ENCODE measurements at places on chromosomes 5 and 9.
A peak's percentile ranks its signal among the peaks of the same experiment; 100 is the strongest.

DNA sequence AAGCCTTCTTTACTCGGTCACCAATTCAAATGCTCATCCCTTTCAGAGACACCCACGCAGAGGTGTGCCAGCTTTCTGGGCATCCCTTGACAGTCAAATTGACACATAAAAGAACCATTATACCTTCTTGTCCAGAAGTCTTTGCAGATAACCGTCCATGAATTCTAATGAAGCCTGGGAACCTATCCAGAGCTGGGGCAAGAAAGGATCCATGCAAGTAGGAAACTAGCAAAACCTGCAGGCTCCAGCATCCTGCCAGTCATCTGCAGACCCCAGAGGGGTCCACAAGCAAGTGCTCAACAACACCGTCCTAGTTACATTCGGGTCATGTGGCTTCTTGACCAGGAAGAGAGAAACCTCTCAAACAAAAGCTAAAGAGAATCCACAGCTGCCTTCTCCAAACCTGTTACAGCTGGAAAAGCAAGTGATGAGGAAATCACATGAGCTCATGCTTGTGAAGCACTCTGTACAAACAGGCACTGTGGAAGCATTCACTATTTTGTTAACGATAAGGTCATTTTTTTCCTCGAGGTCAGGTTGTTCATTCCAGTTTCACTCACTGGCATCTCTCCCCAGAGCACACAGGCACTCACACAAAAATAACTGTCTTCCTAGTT is 80.2 kb upstream of the DMRT1 start:
- DNase-seq = no peak

GRCh38 chr5:15383469-15383868 is 116.5 kb upstream of the FBXL7 start:
- no peak for DNase-seq

- DNase-seq = no peak
Observed at GRCh38 chr5:1405121-1405520, 40.1 kb downstream of the SLC6A3 start.

- DNase-seq = peak; percentile 22
Observed at GRCh38 chr9:128494108-128494745, 10.3 kb upstream of the GLE1 start.

GRCh38 chr9:91884696-91885687 is 65.0 kb downstream of the ROR2 start:
- DNase-seq = no peak

DNA sequence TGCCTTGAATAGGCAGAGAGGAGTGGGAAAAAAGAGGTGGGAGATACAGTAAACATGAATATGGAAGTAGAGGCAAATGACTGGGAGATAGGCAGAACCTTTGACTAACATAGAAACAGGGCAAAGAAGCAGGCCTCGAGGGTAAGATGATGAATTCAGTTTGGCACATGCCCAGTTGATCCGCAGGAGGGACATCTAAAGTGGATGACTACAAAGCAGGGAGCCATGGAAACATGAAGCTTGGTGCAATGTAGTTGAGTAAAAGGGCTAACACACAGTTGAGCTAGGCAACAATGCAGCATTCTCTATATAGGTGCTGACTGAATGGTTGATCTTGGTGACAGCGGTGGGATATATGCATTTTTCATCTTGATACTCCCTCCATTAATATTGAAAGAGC is 253.8 kb downstream of the DMRT2 start:
- no peak for DNase-seq

DNA sequence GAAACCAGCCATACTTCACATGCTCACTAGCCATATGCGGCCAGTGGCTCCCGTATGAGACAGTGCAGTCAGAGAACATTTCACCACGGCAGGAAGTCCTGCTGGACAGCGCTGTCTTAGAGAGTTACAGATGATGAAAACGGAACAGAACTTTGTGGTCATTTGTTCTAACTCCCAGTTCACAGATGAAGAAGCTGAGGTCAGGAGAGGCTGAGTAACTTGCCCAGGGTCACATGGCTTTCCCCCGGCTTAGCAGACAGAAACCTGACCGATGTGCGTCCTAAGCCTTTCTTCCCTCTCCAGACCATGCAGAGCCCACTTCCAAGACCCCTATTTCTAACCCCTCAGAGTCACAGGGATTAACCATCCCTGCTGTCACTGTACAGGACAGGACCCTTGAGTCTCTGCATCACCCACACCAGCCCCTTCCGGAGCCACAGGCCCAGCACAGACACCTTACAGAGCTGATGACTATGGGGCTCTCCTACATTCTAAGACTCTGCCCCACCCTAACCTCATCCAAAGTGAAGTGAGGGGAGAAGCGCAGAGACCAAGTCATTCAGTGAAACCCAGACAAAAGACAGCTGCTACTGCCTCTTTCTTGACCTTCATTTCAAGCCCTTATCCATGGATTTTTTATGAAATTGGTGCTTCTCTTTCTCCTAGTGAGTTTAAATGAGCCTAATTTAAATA is 86.9 kb downstream of the PTPN3 start:
- peak; percentile 46 for DNase-seq

DNA sequence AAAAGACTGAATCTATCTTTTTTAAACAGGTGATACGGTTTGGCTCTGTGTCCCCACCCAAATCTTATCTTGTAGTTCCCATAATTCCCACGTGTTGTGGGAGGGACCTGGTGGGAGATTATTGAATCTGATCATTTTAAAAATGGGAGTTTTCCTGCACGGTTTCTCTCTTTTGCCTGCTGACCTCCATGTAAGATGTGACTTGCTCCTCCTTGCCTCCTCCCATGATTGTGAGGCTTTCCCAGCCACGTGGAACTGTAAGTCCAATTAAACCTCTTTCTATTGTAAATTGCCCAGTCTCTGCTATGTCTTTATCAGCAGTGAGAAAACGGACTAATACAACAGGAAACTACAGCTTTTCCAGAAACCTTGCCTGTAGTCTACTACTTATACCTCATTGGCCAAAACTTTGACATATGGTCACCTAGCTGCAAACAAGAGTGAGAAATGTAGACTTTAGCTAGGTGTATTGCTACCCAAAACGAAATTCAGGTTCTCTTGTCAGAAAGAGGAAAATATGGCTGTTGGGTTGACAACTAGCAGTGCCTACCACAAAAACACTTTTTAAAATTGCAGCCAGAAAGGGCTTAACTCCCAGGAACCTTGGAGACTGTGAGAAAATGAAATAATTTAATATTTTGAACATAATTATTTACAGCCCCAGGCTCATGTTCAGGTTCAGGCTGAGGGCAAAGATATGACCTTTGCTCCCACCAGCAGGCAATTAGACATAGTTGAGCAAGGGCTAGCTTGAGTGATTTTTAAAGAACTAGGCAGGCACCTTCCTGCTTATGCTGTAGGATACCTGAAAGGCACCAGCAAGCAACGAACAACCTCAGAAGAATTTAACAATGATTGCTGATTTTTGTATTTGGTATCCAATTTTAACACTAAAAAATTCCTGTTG is 7.4 kb upstream of the AGGF1 start:
- no peak for DNase-seq

DNA sequence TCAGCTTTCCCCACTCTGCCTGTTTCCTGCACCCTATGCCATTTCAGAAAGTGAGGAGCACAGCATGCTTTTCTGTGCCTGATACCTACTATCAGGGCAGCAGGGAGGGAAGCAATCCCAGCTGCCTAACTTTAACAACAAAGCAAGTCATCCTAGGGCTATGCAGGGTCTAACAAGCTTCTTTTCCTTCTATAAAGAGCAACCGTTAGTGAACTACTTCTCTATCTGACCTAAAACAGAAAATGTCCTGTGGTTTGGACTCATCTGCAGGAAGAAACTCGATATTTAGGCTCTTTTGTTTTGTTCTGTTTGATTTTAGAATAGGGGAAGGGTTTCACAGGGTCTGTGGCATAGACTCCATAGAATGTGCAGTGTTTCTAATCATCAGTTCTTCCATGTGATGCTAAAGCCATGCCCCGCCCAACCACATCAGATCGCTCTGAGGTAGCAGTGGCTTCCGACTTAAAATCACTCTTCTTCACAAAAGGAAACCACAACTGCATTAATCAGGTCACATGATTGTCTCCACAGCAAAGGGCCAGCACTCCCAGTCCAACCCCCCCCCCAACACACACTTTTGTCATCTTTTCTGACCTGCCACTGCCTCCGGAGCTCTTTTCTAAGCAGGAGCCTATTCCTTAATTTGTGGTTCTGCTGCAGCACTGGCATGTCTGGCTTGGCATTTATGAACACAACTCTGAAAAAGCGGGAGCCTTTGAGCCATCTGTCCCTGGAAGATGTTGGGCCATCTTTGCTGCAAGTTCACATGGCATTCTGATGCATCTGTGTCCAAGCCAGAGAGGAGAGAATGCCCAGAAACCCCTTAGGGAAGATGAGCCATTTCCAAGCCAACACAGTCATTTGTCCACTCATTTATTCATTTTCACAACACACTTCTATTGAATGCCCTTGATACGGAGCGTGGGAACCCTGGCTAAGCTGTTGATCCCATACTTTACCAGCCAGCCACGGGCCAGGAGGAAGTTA is 71.6 kb downstream of the CFAP90 start:
- no peak for DNase-seq

- no peak for DNase-seq
Observed at GRCh38 chr5:157481265-157481664, 21.3 kb downstream of the NIPAL4 start.

DNA sequence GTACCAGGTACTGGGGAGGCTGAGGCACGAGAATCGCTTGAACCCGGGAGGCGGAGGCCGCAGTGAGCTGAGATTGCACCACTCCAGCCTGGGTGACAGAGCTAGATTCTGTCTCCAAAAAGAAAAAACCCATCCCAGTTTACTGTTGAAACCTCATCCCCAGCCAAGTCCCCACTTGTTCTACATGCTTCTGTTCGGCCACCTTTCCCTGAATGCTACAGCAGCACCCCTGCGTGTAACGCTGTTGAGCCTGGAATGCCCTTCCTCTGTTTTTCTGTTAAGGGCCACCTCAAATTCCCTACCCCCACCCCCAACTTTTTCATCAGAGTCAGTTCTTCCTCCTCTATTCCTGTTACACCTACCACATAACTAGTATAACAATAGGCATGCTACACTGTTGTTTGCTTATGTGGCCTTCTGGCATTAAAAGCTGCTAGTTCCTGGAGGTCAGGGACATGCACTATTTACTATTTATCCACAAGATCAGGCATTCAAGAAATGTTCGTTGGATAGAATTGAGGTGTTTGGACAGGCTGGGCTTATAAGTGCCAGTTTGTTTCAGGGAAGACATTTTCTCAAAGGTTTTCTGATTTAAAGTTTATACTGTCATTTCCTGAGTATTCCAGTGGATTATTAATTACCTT is 47.1 kb upstream of the C5orf47 start:
- DNase-seq = no peak

DNA sequence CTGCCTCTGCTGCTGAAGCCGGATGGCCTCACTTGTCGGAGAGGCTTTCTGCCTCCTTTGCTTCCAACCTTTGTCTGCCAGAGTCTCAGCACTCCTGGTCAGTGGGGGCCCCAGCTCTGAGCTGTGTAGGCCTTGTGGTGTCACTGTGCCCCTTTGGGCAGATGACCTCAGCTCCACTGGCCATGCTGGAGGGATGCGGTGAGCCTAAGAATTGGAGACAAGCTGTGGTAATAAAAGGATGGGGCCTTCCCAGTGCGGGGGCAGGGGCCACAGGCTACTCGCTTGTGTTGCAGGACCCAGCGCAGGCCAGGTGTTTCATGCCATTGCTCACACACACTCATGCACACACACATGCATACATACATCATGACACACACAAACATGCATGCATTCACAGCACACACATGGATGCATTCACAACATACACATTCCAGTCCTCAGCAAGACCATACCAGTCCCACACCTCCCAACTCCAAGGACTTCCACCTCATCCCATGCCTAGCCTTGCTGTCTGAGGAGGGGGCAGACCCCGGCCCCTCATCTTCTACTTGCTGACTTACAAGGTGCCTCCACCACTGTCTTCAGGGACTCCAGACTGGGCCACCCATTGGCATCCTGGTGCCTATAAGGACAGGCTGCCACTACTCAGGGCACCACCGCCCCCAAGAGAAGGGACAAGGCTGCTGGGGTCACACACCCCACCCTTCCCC is 237.7 kb downstream of the SYK start:
- no peak for DNase-seq

- peak; percentile 56 for DNase-seq
Observed at GRCh38 chr5:88660947-88661805, 221.8 kb downstream of the MEF2C start.

DNA sequence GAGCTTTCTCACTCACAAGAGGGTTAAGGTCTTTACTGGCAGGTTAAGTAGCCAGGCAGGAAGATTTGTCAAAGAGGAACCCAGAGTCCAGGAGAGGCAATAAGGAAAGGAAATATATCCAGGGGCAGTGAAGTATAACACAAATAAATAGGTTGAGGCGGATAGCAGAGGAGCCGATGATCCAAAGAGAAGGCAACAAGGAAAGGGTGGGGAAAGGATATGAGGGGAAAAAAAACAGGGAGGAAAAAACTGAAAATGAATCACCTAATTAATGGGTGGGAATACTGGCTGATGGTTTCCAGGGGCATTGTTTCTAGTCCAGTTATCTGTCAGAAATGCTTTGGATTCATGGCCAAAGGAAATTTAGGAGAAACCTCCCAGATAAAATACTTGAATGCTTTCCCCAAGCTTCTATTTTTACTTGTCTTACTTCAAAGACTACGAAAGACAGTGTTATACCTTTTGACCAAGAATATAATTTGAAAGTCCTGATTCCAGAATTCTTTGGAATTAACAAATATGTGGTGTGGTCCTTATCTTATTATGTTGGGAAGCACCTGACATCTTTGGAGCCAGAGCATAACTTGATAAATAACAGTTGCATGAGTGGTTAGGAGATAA is 146.5 kb downstream of the AOPEP start:
- no peak for DNase-seq

GRCh38 chr9:86034863-86035734 is 64.3 kb downstream of the GOLM1 start:
- no peak for DNase-seq

DNA sequence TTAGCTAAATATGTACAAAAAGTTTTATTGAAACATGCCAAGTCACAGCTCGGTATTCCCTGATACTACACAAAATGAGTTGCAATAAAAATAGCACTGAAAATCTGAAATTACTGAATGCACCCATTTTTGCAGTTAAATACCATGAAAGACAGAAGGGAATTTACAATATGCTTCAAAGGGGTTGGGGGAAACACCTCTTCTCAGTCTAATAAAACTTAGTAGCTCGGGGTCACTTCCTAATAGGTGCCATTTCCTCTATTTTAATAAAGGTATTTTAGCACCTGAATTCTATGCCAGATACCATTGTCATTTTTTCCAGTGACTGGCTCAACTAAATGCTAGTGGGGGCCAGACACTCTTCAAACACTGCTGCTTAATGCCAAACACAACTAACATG is 204.1 kb upstream of the MEF2C start:
- DNase-seq = no peak

- DNase-seq = no peak
Observed at GRCh38 chr9:72931437-72931836, 21.4 kb downstream of the ALDH1A1 start.

DNA sequence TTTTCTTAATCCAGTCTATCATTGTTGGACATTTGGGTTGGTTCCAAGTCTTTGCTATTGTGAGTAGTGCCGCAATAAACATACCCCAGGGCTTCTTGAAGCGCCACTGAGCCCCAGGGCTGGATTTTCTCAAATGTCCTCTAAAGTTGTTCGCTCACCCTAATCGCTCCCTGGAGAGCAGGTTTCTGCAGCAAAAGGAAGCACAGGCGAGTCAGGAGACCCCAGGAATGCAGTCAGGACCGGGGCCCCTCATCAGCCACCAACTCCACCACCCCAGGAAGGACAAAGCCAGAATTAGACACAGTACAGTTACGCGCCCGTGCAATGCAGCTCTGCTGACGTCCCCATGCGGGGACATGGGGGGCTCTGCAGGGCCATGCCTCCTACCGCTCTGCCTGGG is 15.7 kb upstream of the OBP2B start:
- peak; percentile 8 for DNase-seq

GRCh38 chr9:3177936-3178335 is 334.0 kb upstream of the PUM3 start:
- DNase-seq = no peak

All from activated T-cell treated with anti-CD3 and anti-CD28 coated beads, Interleukin-2, amount 50 U/mL, for 48 hours (primary cell).